Hematopoietic multipotent progenitor cell treated with erythropoietin and hydrocortisone succinate and interleukin-3 and kit ligand, for 8 days (in vitro differentiated cells): ENCODE measurements at places on chromosomes 7 and 10.

DNA sequence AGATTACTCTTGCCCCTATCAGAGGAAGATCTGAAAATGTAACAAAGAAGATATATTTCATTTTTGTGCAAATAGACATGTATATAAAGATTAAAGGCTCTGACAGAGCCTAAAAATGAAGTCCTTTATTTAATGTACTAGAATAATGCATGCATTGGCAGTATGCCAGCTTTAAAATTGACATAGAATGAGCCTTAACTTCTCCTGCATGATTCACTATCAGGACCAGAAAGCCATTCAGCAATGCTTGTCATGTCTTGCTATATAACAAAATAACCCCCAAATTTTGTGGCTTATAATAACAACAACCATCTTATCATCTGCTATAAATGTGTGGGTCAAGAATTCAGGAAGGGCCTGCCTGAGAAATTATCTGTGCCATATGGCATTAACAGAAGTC is 411.9 kb downstream of the GRM8 start:
- no peak for DNase-seq

DNA sequence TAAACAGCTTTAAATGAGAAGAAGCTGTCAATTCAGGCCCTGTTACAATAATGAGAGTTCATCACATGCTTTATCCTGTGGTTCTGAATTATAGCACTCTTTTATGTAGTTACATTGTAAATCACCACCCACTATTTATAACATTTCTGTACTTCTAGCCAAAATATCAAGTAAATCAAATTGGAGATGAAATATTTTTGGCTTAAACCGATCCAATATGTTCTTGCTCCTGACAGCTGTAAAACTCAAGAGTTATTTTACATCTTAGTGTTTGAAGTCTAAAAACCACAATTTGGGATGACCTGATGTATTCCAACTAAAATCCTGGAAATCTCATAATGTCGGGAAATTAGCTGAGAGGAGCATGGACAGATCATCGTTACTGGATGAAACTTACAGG is 371.2 kb upstream of the LRRN3 start:
- DNase-seq: no peak

GRCh38 chr7:55036950-55037736 is 18.3 kb downstream of the EGFR start:
- no peak for DNase-seq

- no peak for DNase-seq
Observed at GRCh38 chr10:131963350-131963749, 18.4 kb downstream of the BNIP3 start.

- DNase-seq: no peak
Observed at GRCh38 chr10:123579675-123580074, 86.5 kb upstream of the GPR26 start.

GRCh38 chr7:112866424-112866823 is 76.2 kb upstream of the TMEM168 start:
- DNase-seq: no peak

- DNase-seq: no peak
Observed at GRCh38 chr10:70600512-70601395, 1.8 kb downstream of the PRF1 start.

DNA sequence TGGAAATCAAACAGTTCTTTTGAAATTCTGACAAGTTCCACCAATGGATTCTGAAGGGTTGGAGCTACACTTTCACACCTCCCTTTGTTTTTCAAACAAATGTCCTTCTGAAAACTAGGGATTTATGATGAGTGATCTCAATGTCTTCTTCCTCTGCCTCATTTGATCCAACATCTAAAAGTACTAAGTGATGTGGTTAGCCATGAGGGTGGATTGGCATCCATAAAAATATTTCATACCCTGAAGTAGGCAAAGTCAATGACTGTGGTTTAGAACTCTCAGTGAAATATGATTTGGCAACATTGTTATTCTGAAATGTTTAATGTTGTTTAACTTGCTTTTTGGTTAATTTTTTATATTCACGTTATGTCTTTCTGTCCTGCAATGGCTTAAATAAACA is 136.9 kb downstream of the MBL2 start:
- no peak for DNase-seq

- DNase-seq: no peak
Observed at GRCh38 chr10:113941140-113941539, 86.7 kb downstream of the NHLRC2 start.

GRCh38 chr7:2450198-2451107 is 25.7 kb downstream of the GRIFIN start:
- no peak for DNase-seq

- no peak for DNase-seq
Observed at GRCh38 chr7:149191851-149192250, 3.5 kb upstream of the ZNF282 start.

GRCh38 chr7:12518920-12519681 is 51.4 kb upstream of the SCIN start:
- DNase-seq: peak; percentile 10

DNA sequence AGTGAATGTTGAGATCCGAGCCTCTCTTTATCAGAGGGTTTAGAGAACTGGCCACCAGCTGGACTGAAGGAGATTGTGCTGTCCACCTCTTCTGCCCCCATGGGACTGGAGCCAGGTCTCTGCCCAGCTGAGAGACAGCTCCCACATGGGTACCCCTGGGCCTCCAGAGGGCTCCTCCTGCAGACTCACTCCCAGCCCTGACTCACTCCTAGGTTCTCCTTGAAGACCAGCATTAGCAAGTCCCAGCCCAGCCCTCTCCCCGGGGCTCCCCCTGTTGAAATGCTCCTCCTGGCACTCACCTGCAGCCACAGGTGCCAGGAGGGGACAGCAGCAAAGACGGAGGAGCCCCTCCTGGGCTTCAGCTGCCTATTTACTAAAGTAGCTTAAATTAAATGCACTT is 126.9 kb downstream of the CXCL12 start:
- no peak for DNase-seq

DNA sequence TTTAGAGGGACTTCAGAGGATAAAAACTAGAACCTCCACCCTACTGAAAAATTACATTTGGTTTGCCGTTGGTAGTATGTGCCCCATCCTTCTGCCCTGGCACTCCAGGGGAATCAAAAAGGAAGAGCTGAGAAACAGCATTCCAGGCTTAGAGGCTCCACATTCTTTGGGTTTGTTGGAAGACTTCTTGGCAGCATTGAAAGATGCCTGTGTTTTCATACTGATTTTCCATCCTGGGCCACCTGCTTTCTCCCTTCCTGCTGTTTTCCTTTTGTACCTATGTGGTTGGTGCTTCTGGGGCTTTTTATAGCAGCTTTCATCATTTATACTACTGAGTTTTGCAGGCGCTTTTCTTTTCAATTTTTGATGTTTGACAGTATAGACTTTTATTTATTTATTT is 61.7 kb downstream of the AUTS2 start:
- DNase-seq: no peak

- DNase-seq: no peak
Observed at GRCh38 chr10:33506838-33507661, 172.6 kb upstream of the NRP1 start.

GRCh38 chr10:113947184-113948041 is 93.0 kb downstream of the NHLRC2 start:
- DNase-seq: peak; percentile 93

DNA sequence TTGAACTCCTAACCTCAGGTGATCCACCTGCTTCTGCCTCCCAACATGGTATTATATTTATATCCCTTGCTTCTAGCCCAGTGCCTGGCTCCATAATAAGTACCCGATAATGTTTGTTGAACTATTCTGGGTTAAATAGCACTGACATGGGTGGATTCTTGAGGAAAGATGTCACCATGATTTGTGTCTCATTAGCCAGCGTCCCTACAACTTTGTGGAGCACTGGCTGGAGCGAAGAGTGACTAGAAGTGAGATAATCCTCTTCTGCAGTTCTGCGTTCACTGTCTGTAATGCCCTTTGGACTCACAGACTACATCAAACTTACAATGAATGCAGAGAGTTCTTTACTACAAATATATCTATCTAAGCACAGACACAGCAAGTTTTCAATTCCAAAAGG is 16.9 kb upstream of the AKR1E2 start:
- no peak for DNase-seq

- no peak for DNase-seq
Observed at GRCh38 chr7:27182285-27182841, 2.7 kb downstream of the HOXA11 start.

DNA sequence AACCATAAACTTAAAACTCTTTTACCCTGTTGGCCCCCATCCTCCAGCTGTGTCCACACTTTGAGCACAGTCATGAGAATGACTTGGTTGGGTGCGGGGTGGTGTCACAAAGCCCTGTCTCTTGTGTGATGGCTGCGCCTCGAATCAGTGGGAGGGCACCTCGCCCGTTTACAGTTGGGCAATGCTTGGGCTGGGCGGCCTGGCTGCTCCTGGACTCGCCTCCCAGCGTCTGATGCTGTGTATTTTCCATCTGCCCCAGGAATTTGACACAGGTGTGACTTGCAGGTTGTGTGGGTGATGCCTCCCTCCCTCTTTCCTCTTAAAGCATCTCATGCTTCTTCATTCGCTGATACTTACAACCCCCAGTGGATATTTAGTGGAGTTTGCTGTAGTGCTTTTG is 33.7 kb downstream of the CHST12 start:
- no peak for DNase-seq

- no peak for DNase-seq
Observed at GRCh38 chr10:91891125-91892001, 17.9 kb downstream of the FGFBP3 start.

GRCh38 chr7:43511769-43512515 is 71.0 kb upstream of the STK17A start:
- no peak for DNase-seq

DNA sequence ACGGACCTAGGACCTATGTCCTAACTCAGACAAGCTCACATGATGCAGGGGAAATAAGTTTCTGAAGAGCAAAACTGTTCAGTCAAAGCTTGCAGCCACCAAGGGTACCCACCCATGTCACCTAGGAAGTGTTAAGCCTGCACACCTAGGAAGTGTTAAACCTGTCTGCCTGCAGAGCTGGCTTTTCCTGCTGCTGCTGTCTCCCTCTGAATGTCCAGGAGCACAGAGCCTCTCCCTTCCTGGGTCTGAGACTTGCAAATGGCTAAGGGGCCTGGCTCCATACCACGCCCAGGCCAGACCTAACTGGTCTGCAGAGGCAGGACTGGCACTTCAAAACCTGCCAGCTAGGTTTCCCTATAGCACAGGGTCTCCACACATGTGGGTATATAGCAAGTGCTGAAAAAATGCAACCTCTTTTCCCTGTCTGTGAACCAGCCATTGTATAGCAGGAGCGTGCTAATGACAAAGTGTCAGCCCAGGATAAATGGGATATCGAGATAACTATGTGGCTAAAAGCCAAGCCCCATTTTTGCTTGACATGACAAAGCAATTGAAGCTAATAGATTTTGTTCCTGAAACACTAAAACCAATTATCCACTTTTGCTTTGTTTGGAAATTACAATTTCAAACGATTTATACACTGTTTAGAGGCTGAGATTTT is 1.5 kb downstream of the GDF2 start:
- no peak for DNase-seq

DNA sequence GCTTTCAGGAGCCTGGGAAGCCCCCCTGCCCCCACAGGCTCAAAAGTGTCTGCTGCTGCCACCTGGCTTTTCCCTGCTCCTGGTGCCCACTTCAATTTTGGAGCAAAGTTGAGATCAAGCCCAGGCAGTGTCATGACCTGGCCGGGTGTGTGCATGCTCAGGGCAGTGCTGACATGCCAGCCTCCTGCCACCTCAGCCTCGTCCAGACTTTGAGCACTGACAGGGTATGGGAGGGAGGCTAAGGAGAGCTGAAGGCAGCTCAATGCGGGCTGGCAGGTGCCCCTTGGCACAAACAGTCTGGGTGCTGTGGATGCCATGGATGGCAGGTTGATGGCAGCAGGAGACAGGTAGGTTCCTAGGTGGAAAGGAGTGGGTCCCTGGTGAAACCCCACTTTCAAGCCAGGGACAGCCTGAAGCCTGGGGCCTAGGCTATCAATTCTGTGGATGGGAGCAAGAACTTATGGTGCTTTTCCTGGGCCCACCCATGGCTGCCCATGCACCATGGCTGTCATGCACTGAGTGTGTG is 12.3 kb upstream of the ECHDC3 start:
- no peak for DNase-seq

- peak; percentile 13 for DNase-seq
Observed at GRCh38 chr7:143395187-143396149, 13.2 kb downstream of the EPHA1 start.

GRCh38 chr10:98257961-98258360 is 10.0 kb downstream of the LOXL4 start:
- no peak for DNase-seq

DNA sequence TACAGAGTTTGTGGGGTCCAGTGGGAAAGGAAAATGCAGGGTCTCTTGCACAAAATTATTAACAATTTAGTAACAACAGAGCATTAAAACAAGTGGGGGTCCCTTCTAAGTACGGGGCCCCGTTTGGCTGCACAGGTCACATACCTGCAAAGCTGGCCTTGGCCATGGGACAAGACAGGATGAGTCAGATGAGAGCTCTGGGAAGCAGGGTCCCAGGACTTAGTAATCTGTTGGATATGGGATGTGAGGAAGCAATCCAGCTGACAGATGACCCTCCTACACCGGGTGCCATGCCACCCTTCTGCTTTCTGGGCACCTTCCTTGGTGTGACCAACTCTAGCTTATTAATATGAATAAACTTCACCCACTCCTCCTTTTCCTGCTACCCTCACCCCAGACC is 3.2 kb upstream of the DUSP5 start:
- DNase-seq: no peak

DNA sequence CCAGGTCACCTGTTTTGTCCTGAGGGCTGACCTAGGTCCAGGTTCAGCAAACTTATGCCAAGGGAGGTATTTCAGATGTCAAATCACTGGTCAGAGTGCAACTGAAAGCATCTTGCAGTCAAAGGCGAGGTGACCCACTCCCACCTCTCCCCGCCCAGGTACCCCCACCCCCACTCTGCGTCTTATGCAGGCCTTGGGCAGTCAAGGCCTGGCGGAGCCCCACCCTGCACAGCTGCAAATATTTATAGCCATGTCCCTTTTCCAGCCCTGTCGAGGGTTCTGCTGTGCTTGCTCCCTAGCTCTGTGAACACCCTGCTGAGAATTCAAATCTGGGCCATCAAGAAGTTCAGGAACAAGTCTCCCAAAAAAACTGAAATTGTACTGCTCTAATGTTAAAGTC is 40.6 kb upstream of the BMPR1A start:
- DNase-seq: no peak

DNA sequence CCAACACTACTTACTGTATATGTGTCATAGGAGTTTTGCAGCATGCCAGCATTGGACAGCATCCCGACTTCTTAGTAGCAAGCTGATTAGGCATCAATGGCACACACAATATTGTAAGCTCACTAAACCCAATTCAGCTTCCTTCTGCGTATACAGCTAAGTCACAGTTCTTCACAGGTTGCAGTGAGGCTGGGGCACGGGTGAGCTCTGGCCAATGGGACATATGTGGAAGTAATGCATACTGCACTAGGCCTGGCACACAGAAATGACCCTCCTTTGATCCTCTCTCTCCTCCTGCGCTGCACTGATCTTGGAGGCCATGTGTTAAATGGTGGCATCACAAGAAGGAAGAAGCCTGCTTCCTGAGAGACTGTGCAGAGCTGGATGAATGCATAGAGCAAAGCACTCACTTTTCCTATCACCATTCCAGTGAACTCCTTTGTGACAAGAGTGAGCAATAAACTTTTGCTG is 11.9 kb downstream of the RAB11FIP2 start:
- DNase-seq: no peak
